ENCODE measurements at places on chromosomes 16 and 17.

- DNase-seq, result no peak
These were observed 21.2 kb downstream of the ST3GAL2 start for GRCh38 chr16:70417661-70418060.

- no peak for DNase-seq
These were observed 420.7 kb downstream of the NPIPA8 start for GRCh38 chr16:17915791-17916190.

DNA sequence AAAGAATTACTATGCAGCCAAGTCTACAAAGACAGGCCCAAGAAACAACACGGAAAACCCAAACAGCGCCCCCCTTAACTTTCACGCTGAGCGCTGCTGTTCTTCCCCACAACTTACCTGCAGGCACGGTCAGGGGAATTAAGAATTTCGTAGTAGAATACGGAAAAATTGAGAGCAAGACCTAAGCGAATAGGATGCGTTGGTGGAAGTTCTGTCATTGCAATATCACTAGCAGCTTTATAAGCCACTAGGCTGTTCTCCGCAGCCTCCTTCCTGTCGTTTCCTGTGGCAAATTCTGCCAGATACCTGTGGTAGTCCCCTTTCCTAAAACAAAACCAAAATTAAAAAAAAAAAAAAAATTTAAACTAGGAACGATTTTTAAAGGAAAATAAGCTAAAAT, 39.0 kb downstream of the YWHAE start:
- DNase-seq, result peak; percentile 7

DNA sequence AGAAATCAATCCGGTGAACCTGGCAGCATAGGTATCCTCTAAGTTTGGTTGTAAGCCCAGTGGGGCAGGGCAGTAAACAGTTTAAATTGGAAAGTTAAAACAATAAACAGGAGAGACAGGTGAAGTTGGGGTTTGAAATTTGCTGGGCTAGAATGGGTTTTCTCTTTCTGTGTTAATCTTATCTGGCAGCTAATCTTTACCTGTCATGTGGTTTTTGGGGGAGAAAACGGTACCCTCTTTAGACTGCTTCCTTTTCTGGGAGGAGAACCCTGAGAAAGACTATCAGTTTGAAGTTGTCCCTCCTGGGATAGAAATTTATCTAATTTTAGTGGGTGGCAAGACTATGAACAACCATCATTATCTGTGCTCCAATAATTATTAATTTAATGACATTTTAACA, 24.0 kb downstream of the CDH13 start:
- DNase-seq, result no peak

DNA sequence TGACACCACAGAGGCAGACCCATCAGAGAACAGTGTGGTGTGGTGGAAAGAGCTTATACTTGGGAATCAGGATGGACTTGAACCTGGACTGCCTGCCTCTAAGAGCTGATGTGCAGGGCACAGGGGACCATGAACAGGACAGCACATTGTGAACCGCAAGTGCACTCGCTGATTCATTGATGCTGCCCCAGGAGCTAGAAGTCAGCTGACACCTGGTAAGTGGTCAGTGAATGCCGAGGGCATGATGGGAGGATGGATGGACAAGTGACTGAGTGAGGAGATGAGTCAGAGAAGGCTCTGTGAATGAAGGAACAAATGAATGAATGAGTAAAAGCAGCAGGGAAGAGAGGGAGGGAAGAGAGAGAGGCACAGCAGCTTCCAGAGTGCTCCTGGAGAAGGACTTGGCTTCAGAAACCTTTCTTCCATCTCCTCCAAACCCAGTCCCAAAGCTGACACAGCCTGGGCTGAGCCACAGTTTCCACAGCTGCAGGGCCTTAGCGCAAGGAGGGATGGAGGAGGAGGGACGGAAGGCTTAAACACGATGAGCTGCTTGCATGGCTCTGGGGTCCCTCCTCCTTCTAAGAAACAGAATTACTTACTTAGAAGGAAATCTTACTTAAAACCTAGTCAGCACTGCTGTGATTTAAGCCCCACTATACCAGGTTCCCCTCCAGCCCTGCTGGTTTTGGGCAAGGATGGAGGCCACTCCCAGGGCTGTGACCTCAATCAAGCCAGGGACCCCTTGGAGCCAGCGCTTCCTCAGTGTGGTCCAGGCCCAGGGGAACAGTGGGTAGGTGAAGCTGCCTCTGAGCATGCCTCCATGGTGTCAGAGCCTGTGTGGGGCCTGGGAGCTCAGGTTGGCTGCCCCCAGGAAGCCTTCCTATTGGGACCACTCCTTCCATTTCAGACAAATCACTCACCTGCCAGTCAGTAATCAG, 184.6 kb downstream of the TMEM132E start:
- DNase-seq, result no peak
